GM23338 (cell line): ENCODE measurements at places on chromosomes 1 and 21. TPM values are rescaled to one million over a fixed set of nuclear protein-coding genes. Genes with fewer than 3 reads are reported as not detected.

- DNase-seq = no peak
Observed at GRCh38 chr1:76084029-76084627, 9.6 kb downstream of the ST6GALNAC3 start.

DNA sequence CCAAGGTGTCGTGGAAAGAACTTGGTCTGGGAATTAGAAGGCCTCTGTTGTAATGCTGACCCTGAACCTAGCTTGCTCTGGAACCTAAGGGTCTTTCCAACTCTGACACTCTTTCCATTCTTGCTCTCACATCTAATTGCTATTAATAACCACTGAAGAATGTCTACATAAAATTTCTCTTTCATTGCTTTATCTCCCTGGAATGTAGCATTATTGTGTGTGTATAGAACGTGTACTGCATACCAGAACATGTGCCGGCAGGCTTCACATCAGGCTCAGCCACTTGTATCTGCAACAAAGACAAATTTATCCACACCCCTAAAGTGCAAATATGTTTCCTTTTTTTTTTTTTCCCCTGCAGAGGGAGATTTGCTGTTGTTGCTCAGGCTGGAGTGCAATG, 13.9 kb upstream of the LAX1 start:
- no peak for DNase-seq

The OMA1 gene
- 19.9 and 21.3 TPM in 2 replicates for total RNA-seq

DNA sequence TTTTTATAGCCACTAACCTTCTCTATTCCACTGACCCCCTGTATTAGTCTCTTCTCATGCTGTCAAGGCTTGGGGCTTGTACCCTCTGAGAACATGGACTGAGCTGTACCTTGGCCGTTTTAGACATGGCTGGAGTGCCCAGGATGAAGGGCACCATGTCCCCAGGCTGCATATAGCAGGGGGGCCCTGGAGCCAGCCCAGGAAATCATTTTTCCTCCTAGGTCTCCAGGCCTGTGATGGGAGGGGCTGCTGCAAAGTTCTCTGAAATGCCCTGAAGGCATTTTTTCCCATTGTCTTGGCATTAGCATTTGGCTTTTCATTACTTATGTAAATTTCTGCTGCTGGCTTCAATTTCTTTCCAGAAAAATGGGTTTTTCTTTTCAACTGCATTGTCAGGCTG, 119.5 kb downstream of the NTMT2 start:
- peak; percentile 11 for DNase-seq

DNA sequence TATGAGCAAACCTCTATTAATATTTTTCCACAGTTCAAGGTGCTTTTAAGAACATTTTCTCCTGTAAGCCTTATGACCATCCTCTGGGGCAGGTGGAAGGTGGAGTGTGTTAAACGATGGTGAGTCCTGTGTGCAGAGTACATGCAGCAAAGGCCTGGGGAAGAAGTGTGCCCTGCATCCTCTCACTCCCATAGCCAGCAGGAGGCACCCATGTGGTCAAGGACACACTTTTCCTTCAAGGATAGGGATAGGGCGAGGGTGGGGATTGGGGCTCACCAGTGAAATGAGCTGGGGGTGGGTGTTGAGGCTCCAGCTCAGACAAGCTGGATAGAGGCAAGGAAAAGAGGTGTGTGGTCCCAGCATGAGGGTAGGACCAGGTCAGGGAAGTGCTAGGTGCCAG, 120.8 kb upstream of the KCNE2 start:
- DNase-seq = no peak

DNA sequence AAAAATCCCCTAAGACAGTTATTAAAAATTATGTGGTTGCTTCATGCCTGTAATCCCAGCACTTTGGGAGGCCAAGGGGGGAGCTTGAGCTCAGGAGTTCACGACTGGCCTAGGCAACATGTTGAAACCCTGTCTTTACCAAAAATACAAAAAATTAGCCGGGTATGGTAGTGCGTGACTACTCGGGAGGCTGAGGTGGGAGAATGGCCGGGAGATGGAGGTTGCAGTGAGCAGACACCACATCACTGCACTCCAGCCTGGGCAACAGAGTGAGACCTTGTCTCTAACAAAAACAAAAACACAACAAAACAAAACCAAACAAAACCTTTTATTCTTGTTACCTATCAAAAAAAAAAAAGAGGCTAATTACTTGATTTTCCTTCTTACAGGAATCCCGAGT, 2.1 kb downstream of the ELK4 start:
- DNase-seq = no peak

GRCh38 chr1:194056169-194056568, 869.8 kb upstream of the B3GALT2 start:
- DNase-seq = no peak

- no peak for DNase-seq
Observed at GRCh38 chr1:204591473-204592090, 75.4 kb downstream of the MDM4 start.

GRCh38 chr1:113389359-113389952, 859 bp upstream of the MAGI3 start:
- DNase-seq = no peak

- DNase-seq = no peak
Observed at GRCh38 chr1:24117722-24118409, 5.9 kb upstream of the MYOM3 start.

The PDC gene
- total RNA-seq = not detected in 2 replicates

GRCh38 chr1:236829085-236829484, 34.0 kb downstream of the MTR start:
- no peak for DNase-seq
